Colonic mucosa (tissue), 4 donors: ENCODE measurements at places on chromosomes 7 and 10.

GRCh38 chr10:86153751-86154150, 212.8 kb downstream of the GRID1 start:
- no peak for DNase-seq

GRCh38 chr7:1781369-1781768, 111.3 kb downstream of the ELFN1 start:
- DNase-seq = no peak

GRCh38 chr7:40701836-40702551, 567.2 kb downstream of the SUGCT start:
- DNase-seq = no peak

GRCh38 chr10:110641256-110641655, 2.9 kb upstream of the RBM20 start:
- DNase-seq = no peak

GRCh38 chr10:49107111-49107886, 8.0 kb downstream of the VSTM4 start:
- DNase-seq = no peak

DNA sequence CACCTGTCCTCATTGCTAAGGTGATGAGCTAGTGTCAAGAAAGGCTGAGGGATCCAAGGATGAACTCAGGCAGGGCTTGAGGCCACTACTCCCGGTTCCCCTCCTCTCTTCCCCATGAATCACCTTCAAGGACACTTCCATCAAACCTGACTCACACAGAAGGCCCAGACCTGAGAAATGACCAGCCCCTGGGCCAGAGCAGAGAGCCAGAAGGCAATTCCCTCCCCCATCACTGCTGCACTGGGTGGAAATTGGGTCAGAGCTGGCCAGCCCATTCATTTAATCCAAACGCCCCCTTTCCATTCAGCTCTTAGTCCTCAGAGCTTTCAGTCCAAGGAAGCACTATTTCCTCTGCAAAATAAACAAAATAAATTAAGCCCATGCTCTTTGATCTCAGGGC, 182.0 kb downstream of the KCNMA1 start:
- DNase-seq = no peak

GRCh38 chr10:121669028-121669374, 70.8 kb upstream of the FGFR2 start:
- DNase-seq = no peak

- DNase-seq = no peak
These were observed 16.8 kb downstream of the LRRC72 start for GRCh38 chr7:16543456-16543855.

DNA sequence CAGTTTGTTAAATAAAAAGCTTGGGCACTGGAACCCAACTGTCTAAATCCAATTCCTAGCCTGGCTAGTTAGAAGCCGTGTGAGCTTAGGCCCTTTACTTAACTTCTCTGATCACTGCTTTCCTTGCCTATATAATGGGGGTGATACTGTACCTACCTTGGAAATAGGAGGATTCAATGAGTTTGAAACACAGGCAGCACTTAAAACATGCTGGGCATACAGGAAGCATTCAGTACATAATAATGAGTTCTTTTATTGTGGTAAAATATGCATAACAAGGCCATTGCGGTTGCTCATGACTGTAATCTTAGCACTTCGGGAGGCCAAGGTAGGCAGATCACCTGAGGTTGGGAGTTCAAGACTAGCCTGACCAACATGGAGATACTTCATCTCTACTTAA, 47.4 kb upstream of the SEPHS1 start:
- no peak for DNase-seq
